RWPE1 (cell line): ENCODE measurements at places on chromosomes 3 and 15.

DNA sequence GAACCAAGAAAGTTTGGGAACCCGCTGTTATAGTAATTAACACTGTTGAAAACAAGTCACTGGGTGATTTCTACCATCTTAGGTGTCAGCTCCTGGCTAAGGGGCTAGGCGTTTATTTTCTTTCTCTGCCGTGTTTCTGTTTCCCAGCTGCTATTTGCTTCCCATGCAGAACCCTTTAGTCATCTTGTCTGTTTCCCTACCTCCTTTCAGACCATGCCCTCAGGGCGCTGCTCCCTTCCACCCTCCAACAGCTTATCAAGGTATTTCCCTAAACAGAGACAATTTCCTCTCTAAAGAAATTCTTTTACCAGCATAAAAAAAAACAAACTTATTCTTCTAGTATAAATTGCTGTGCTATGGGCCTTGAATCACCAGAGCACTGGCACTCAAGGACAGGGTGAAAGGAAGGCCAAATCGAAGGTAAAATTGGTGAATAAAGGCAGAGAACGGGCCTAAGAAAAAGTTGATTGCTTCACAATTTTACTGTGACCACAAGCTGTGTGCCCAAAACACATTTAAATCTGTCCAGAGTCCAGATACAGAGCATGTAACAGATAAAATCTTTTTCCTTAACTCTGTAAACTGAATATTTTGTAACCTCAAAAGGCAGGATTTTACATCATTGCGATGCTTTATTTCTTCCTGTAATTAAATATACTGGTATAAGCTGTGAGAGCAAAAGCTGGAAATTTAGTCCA is 319.2 kb downstream of the ZNF621 start:
- peak; percentile 41 for DNase-seq

DNA sequence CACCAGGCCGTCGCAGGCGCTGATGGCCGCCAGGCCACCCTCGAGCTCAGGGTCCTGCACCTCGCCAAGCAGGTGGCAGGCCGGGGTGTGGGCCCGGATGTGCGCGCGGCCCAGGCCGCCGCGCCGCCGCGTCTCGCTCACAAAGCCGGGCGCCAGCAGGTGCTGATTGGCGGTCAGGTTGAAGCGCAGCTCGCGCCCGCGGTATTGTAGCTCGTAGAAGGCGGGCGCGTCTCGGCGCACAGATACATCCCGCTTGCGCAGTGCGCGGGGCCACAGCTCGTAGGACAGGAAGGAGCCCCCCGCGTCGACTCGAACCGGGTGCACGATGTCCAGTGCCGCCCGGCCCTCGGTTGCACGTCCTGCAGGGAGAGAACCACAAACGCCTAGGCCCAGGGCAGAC is 11.1 kb downstream of the ADAMTS7 start:
- DNase-seq: no peak

GRCh38 chr3:172938788-172939187 is 188.3 kb downstream of the ECT2 start:
- DNase-seq: no peak

GRCh38 chr3:139517321-139518065 is 22.0 kb downstream of the RBP1 start:
- DNase-seq: no peak

- DNase-seq: no peak
Measured at GRCh38 chr3:10457560-10457959, 47.8 kb downstream of the ATP2B2 start.

- peak; percentile 68 for DNase-seq
Measured at GRCh38 chr3:189001559-189001958, 170.2 kb upstream of the TPRG1 start.

GRCh38 chr3:127654374-127654773 is 18.4 kb upstream of the ABTB1 start:
- DNase-seq: no peak

GRCh38 chr15:86016750-86017149 is 62.9 kb upstream of the AGBL1 start:
- no peak for DNase-seq

DNA sequence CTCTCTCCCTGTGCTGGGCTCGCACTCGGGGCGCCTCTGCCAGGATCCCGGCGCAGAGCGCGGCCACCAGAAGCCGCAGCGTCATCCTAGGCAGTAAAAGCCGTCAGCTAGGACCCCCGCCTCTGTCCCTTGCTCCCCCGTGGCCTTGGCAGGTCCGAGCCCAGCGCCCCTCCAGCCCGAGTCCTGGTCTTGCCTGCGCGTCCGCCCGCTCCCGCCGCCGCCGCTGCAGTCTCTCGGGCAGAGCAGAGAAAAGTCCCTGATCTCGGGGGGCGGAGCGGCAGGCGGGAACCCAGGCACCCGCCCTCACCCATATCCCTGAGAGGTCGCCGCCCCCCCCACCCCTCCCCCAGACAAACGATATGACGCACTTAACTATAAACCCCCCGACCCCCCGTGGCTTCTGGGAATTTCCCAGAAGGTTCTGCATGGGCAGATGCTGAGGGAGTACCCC is at the start of gene COL7A1:
TSS of gene COL7A1 (minus strand) at position 255 of the 451 bp plus-strand sequence. CDS start at position 85, 170 bp downstream.
- DNase-seq: peak; percentile 83

DNA sequence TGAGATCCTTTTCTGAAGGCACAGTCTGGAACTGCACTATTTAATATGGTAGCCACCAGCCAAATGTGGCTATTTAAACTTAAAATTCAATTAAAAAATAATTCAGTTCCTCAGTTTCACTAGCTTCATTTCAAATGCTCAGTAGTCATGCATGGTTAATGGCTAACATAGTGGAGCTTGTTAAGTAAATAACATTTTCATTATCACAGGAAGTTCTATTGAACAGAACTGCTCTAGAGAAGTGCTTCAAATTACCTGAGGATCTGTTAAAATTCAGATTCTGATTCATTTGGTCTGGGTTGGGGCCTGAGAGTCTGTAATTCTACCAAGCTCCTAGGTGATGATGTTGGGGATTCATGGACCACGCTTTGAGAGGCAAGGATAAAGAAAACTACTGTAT is 109.6 kb upstream of the THRB start:
- no peak for DNase-seq

- no peak for DNase-seq
Measured at GRCh38 chr3:117011687-117012250, 302.2 kb downstream of the TUSC7 start.

DNA sequence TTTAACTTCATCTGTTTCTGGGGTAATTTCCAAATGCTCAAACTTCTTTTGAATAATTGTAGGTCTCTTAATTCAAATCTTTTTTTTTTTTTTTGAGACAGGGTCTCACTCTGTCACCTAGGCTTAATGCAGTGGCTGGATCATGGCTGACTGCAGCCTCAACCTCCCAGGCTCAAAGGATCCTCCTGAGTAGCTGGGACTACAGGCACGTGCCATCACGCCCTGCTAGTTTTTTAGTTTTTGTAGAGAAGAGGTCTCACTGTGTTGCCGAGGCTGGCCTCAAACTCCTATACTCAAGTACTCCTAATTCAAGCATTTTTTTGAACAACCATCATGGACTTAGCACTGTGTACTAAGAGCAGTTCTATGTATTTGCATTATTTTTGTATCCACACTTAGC is 3.8 kb upstream of the SIAH2 start:
- no peak for DNase-seq

GRCh38 chr15:67446449-67446848 is 74.5 kb upstream of the C15orf61 start:
- DNase-seq: no peak

DNA sequence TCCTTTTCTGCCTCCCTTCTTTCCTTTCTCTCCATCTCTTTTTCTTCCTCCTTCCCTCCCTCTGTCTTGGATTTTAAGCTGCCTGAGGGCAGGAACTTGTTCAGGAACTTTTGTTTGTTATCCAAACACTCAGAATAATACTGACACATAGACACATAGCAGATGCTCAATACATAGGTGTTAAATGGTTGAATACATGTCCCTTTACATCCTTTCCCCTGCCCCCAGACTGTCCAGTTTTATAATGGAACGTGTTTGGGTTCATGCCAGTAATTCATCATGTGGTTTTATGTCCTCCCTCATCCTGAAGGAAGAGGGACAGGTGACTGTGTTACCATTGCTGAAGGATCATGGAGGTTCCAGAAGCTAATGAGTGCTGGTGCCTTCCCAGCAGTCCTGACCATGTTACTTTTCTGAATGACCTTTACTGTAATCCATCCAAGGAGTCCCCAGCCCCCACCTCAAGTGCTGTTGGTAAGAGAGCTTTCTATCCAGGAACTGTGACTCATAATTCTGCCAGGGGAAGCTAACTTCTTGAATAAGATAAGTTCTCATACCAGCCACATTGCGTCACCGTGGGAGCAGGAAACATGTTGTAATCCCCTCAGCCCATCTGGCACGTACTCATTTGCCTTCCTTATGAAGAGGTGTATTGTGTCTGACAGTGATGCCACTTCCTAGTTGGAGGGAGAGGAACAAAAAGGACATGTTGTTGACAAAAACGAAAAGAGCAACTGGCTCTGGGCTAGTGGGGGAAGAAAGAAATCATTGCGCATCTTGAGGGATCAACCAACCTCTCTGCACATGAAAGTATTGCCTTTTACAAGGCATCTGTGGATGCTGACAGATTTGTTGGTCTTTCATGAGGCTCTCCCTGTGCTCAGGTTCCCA is 52.4 kb downstream of the IL1RAP start:
- peak; percentile 93 for DNase-seq

GRCh38 chr15:65987100-65987499 is 117.8 kb downstream of the RAB11A start:
- DNase-seq: no peak
